RWPE2 (cell line): ENCODE measurements at places on chromosomes 3 and 15.

- DNase-seq: no peak
Observed at GRCh38 chr3:27746838-27747237, 24.7 kb upstream of the EOMES start.

DNA sequence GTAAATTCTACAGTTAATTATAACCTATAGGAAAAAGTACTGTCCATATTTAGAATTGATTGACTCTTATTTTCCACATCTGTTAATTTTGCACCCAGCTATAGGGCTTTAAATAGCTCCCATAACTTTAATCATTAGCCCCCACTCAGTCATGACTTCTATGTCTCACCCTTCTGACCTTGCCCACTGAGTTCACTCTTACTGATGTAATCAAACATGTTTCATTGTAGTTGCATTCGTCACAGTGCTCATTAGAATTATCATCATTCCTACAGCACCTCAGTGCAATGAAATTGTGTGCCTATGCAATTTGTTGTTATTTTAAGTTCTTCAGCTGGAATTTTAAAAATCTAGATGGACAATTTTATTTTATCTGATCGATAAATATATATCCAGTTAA is 151.4 kb downstream of the TIGIT start:
- no peak for DNase-seq

DNA sequence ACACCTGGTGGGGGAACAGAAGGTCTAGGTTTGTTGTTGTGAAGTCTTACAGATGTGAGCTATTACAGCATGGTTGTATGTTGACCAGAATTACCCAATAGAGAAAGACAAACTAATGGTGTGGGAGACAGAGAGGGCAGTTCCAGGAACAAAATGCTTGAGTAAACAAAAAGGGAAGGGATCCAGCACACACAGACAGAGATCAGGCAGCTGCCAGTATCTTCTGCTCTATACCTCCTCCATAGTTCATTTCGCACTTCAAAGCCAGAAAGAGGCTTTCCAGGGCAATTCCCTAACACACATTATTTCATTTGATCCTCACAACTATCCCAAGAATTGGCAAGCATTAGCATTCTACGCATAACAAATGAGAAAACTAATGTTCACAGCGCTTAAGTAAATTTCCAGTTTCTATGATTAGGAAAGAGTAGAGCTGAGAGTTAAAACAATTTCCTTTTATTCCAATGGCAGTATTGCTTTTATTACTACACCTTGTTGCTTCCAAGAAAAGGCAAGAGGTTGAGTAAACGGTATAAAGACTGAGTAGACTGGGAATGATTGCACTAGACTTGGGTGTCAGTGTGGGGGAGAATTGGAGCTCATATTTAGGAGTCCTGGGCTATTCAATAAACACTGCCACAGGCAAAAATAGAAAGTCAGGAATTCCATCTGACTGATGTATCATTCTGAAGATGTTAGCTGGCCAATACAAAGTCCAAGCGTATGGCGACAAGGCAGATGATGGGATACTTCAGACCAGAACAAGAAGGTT is 39.7 kb upstream of the ZNF280D start:
- DNase-seq: no peak

- DNase-seq: no peak
Observed at GRCh38 chr15:37041042-37041441, 59.3 kb downstream of the MEIS2 start.

DNA sequence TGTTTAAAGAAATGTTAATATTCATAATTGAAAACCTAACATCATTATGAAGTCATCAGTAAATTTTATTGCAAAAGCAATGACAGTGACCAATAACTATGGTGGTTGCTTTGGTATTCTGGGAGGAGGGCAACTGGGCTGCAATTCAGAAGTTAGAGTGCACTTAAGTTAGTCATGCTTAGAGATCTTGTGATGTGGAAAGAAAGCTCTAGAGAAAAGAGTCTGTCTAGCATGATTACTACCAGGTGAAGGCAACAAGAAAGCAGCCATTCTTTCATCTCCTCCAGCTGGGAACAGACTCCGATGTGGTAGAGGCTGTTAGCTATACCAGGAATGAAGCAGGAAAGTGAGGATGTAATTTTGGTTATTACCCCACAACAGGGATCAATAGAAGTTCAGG is 625.6 kb downstream of the SI start:
- DNase-seq: no peak

- DNase-seq: no peak
Observed at GRCh38 chr3:122497425-122497824, 17.3 kb downstream of the KPNA1 start.

DNA sequence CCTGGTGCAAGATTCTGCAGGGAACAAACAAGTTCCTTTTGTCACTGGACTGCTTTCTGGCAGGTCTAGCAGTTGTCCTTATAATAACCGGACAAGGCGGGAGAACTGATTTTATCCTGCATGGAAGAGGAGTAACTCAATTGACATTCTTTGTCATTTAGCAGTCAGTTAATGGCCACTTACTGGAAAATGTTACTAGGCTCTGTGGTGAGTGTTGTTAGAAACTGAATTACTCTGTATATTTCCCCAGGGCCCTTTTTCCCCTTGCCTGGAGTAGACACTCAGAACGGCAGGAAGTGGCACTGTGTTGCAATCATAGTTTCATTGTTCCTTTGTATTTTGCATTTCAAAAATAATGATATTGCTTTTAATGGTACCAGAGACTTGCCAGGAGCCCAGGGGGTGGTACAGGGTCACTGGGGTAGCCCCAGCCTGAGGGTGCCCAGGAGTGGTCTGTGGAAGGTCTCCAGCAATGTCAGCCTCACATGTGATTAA is 318.6 kb upstream of the LRRFIP2 start:
- no peak for DNase-seq

- no peak for DNase-seq
Observed at GRCh38 chr15:67307156-67307555, 52.6 kb downstream of the IQCH start.

DNA sequence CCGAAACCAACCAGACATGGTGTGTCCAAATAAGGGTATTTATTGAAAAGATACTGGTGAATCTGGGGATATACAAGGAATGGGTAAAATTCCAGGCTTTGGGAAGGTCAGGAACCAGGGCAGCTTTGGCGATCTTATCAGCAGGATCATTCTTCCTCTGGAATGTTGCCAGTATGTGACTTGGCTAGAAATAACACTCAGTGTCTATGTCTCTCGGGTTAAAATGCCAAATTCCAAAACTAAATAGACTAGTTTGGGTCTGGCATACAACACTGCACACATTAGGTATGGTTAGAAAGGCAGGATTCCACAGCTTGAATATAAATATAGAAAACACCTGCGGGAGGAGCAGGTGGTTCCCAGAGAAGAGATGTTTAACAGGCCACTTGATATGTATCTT is 220.2 kb upstream of the CD96 start:
- DNase-seq: no peak

- no peak for DNase-seq
Observed at GRCh38 chr3:100335434-100335833, 877 bp downstream of the NIT2 start.

- no peak for DNase-seq
Observed at GRCh38 chr3:18064586-18064985, 322.2 kb upstream of the TBC1D5 start.

GRCh38 chr15:61871926-61872522 is 188.2 kb downstream of the VPS13C start:
- no peak for DNase-seq

DNA sequence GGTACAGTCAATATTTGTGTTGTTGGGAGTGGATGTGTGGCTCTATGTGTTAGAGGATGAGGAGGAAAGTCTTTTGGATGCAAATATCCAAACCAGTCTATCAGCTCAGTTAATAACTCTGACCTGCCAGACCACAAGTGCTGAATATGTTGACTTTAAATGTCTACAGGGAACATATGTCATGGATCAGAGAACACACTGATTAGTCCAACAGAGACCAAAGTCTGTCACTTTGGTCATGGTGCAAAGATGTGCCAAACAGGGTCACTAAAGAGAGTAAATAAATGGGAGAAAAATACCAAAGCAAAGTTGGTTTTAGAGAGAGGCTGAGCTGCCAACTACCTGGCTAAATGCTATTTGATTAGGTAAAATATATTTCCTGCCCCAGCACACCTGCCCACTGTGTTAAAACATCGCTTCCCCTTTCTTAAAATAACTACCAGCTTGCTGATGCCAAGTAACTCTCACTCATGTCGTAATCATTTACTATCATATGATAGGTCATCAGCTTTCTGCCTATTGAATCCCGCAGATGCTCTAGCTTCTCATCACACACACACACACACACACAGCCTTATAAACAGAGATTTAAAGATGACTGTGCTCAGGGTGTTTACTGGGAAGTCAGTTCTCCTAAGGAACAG is 173.3 kb downstream of the PDZRN3 start:
- DNase-seq: no peak

DNA sequence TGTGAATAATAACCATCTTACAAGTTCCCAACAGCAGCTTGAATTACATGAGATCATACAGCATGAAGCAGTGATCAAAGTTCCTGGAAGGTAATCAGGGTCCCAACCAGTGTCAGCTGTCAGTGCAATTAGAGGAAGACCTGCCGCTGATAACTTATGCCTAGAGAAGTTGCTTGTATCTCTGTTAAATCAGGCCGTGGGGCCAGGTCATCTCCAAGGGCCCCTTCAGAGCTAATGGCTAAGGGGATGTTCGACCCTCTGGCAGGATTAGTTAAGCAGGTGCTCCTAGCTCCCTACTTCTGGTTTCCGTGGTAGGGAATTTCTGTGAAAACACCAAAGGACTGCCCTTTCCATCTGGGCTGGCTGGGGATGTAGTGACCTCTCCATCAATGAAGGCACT is 251.0 kb downstream of the FAM43A start:
- no peak for DNase-seq

DNA sequence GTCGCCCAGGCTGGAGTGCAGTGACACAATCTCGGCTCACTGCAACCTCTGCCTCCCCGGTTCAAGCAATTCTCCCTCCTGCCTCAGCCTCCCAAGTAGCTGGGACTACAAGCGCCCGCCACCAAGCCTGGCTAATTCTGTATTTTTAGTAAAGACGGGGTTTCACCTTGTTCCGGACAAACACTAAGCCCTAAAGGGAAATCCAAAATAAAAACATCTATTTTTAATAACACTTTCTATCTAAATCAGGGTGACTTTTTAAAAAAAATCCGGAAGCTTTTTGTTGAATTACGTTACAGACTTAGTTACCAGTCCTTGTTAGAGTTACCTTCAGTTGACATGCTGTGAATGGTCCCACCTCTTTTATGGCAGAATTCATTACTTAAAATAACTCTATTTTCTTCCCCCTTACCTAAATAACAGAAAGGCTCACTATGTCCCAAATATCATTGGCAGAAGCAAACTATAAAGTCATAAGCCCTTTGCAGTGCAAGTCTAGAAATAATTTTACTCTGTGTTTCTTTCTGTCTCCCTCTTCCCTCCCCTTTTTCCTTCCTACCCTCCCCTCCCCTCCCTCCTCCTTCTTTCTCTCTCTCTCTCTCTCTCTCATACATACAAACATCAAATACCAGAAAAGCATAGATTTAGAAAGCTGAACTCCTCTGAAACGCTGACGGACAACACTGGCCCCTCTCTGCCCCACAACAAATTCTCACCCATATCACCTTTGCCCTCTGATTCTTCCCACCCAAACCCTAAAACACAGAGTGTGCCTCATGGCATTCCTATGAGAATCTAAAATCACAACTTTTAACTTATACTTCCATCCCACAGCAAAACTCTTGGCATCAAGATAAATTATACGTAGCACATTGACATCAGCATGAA is 18.3 kb downstream of the THBS1 start:
- no peak for DNase-seq

DNA sequence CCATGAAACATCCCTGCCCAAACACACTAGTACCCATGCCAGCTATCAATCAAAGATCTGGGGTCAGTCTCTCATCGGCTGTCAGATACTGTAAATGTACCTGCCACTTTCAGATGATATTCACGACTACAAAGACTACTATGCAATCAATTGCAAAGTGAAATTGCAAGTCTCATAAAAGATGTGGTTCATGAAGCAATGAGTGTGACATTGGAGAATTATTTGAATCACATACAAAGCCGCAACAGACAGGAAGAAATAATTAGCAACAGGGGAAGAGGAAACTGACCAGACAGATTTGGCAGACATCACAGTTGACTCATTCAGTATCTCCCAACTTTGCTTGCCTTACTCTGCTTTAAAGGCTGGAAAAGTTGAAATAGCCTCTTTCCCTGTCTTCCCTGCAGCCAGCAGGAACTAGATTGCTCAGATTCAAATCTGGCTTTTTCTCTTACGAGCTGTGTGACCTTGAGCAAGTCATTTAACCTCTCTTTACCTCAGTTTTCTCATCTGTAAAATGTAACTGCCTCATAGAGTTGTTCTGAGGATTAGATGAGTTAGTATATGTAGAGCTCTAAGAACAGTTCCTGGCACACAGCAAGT is 95.7 kb upstream of the C3orf80 start:
- DNase-seq: no peak

- no peak for DNase-seq
Observed at GRCh38 chr15:51936105-51936478, 35.5 kb downstream of the LEO1 start.

DNA sequence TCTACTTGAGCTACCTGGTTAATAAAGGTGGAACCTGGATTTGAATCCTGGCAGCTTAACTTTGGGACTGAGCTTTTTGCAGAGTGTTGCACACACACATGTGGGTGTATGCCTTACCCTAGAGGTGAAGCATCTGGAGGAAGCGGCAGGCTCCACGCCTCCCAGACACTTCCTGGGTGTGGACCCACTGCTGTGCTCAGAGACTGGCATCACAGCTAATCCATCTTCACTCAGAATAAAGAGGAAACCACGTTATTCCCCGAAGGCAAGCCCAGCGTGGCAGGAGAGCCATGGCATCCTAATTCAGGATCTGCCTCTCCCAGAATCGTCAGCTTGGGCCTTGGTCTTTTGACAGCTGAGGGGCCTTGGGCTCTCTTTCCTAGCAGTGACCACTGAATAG is 25.5 kb downstream of the CCDC13 start:
- DNase-seq: peak; percentile 19

DNA sequence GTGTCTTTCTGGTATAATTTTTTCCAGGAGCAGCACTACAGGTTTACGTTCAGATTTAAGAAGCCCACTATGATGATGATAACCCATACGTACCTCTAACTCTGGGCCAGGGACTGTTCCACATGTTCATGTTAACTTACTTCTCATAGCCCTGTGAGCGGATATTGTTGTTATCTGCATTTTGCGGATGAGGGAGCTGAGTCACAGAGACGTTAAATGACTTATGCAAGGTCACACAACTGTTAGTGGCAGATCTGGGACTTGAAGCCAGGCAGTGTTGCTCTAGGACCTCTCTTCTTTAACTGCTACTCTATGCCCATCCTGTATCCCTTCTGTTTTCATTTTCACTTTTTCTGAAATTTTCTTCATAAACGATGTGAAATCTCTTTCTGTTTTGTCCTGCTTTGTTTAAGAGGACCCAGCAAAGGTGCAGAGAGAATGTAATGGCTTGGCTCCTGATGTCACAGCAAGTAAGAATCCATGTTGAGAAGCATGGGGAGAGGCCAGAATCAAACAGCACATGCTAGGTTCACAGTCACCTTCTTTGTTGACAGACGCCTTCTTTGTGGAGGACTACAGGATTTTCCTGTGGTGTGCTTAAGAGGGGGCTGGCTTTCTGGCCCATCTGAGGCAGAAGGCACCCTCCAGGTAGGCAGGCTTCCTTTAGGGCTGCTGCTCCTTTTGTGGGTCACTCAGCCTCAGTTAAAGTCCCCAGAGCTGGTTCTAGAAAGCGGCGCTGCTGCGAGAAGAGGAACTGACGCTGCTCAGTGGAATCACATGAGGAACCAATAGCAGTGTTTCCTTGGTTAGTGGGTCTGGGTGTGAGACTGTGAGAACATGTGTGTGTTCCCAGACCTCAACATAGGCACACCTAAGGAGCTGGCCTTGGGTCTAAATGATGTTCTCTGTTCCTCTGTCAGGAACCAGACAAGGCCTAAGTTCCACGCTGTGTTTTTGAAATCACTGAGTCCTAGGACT is 121.6 kb downstream of the TMEM108 start:
- DNase-seq: no peak
